ENCODE measurements at places on chromosomes 1 and 21. TPM values are rescaled to one million over a fixed set of nuclear protein-coding genes. Genes with fewer than 3 reads are reported as not detected.

The SLC35F3 gene
- total RNA-seq, result 0.21 TPM

The KRTAP11-1 gene
- total RNA-seq, result not detected

The DDX59 gene
- total RNA-seq, result 30.6 TPM

The GJA8 gene
- total RNA-seq, result not detected

The TIAM1 gene
- 94.2 TPM for total RNA-seq

- no peak for DNase-seq
Measured at GRCh38 chr1:231515748-231516147, 12.7 kb upstream of the TSNAX start.

DNA sequence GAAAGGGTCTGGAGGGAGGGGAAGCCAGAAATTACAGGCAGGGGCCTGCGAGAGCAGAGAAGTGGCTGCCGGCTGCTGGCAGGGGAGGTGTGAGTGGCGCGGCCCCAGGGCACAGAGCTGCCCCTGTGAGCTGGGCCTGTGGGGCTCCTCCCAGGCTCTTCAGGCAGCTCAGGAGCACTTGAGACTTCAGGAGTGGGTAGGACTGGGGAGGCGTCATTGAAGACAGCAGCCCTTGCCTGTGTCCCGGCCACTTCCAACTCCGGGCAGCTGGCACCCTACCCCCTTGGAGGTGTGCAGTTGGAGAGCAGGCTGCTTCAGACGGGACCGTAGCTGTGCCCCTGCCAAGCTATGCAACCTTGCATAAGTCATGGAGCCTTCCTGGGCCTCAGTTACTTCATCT is 87.5 kb upstream of the ACTL8 start:
- DNase-seq, result no peak

- no peak for DNase-seq
Measured at GRCh38 chr21:26753822-26754221, 91.4 kb downstream of the ADAMTS1 start.

DNA sequence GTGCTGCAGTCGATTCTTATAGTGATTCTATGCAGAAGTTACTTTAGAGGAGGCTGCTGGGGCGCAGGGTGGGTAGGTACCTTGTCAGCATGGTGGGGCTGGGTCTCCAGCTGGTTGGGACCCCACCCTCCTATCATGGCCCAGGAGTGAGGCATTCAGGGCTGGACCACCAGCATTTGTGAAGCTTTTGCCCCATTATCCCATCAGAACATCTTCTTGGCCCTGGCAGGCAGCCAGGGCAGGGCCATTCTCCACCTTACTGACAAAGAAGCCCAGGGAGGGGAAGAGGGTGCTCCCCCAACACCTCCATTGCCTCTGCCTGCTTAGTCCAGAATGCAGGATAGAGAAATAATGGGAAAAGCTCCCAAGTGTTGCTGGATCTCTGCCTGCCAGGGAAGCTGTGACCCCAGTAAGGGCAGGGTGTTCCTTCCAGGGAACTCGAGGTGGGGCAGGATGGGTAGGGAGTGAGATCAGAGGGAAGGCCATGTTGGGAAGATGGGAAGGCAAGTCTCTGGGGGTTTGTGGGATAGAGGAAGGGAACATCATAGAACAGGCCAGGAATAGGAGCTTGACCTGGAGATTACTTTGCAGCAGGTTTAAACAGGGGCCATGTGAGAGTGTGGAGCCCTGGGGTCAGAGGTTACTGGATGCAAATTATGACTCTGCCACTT is 16.2 kb upstream of the SLC2A1 start:
- no peak for DNase-seq

GRCh38 chr1:60898987-60899386 is 183.4 kb upstream of the NFIA start:
- DNase-seq, result no peak

GRCh38 chr1:40385437-40386358 is 12.2 kb downstream of the SMAP2 start:
- no peak for DNase-seq

GRCh38 chr1:172185211-172185610 is 235.3 kb upstream of the C1orf105 start:
- DNase-seq, result no peak

DNA sequence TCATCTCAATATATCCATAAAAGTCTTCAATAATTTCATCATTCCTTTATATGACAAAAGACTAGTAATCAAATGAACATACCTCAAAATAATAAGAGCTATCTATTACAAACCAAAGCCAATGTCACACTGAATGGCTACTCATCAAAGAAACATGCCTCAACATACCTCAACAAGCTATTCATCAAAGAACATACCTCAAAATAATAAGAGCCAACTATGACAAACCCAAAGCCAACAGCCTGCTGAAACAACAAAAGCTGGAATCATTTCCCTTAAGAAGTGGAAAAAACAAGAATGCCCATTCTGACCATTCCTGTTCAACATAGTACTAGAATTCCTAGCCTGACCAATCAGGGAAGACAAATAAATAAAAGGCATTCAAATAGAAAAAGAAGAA is 1373.7 kb downstream of the BRINP3 start:
- DNase-seq, result no peak

- DNase-seq, result no peak
Measured at GRCh38 chr1:160359559-160360226, 7.2 kb upstream of the NHLH1 start.

- no peak for DNase-seq
Measured at GRCh38 chr1:92887465-92887864, 55.6 kb downstream of the RPL5 start.

DNA sequence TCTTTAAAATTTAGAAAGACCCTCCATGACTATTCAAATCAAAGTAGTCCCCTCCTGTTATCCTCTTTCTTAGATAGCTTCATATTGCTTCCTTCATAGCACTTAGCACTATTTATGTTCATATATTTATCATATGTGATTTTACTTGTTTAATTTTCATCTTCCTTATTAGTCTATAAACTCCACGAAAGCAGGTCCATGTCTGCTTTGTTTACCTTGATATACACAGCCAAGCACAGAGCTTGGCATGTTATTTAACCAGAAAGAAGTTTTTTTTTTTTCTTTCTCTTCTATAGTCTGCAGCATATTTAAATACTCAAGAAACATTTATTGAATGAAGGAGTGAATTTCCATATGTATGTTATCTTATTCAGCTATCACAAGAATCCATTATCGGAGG is 36.0 kb downstream of the SCP2 start:
- no peak for DNase-seq

DNA sequence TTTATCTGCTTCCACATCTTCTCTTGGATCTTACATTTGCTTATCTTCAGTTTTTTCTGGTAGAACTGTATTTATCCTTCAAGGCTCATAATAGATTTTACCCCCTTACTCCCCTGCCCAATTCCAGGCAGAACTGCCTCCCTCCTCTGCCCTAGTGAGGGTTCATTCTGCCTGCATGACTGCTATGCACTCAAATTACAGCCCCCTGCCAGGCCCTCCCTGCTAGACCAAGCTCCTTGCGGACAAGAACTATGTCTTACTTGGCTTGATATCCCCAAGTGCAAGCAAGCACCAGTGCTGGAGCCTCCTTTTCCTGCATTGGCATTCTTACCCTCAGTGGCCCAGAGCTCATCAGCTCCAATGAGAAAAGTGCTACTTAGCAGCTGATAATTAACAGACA is 18.1 kb downstream of the MAPKAPK2 start:
- no peak for DNase-seq

DNA sequence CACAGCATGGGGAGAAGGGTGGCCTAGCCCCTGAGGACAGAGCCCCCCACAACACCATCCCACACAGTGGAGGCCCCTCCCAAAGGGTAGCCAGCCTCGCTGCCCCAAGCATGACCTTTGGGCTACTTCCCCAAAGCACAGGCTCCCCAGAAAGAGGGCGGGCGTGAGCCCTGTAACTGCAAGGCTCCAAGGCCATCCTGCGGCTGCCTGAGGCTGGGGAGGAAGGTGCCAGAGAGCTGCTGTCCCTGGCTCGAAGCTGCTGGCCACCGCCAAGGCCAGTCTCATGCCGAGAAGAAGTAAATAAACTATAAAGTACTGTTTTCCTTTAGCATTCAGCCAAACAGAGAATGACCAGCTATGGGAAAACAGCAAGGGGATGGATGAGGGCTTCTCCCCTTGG is 27.5 kb downstream of the UBASH3A start:
- DNase-seq, result no peak

DNA sequence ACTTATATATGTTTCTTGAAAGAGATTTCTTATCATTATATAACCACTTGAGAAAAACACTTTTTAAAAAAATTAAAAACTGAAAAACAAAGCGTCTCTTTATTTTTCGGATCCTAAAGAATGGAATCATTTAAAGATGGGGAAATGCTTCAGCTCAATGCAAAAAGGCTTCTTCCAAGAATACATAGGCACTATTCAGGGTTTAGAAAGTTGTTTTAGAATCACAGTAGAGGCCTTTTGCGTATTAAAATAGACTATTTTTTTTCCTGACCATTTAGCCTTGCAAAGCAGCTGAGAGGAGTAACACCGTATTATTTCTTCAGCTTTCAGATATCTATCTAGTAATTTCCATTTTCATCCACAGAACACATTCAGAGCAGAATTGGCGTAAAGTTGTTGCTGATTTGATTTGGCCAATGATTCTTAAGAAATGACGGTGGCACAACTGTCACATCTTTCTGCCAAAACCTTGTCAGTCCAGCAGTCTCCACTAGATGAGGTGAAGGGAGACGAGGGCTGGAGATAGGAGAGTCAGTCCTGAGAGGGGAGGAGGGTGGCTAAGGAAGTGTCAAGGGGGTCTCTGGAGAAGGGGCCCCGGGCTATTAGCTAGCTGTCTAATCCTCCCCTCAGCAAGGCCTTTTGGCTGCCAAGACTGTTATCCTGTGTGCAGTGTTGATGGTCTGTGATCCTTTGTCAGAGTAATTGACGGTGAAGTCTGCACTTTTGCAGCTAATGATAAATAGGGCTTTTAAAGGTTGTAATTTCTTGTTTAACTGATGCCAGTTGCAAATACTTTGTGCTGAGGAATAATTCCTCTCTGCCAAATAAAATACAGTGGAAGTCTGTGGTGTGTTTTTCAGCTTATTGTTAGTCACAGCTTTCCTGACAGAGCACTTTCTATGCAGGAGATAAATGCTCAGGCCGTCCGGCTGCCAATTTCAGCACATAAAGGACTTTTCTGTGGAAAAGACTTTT is 34.7 kb downstream of the PRRX1 start:
- no peak for DNase-seq

DNA sequence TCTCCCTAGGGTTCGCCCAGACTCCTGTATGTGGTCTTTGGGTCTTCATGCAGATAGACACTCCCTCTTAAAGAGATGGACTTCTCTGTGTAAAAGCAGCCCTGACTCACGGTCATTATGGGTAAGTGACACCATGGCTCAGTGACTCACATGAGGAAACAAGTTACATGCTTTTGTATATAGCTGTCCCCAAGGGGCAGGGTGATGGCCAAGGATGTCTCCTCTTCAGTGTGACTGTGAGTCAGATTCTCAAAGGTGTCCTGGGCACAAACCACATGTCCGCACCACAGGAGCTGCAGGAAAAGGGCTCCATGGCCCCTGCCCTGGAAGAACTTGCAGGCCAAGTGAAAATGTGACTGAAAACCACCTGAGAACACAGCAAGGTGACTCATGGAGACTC is 380.4 kb downstream of the NPHP4 start:
- DNase-seq, result no peak

DNA sequence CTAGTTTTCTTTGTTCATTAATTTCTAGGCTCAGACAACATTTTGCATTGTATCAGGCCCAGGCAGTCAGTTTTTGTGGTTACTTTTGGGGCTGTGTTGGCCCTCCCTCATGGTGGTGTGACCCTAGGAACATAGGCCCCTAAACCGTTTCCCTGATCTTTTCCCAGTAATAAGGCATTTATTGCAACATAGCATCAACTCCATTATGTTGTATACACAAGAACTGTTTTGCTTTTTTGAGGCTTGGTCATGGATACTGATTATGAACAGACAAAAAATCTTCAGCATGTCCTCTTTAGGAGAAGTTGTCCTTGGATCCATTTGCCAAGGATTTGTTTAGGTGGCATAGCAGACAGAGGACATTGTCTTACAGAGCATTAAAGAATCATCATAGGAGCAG is 10.3 kb downstream of the B3GALT2 start:
- DNase-seq, result no peak
